ENCODE measurements at places on chromosomes 3 and 15. TPM values are rescaled to one million over a fixed set of nuclear protein-coding genes. Genes with fewer than 3 reads are reported as not detected.

GRCh38 chr3:177426106-177426877 lies 229.0 kb upstream of the TBL1XR1 start:
- no peak for DNase-seq

DNA sequence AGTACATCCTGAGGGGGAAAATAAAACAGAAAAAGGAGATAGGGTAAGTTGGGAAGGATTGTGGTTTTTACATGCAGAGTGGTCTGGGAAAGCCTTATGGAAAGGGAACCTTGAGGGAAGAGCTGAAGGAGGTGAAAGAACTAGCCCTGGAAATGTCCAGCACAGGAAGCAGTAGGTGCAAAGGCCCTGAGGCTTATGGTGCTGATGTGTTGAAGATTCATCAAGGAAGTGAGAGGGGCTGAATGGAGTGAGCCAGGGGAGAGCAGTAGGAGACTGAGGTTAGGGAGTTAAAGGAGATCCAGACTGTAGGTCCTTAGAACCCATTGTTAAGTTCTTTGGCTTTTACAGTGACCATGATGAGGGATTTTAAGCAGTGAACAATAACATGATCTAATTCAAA lies 33.0 kb downstream of the ATP1B3 start:
- no peak for DNase-seq

The DHFR2 gene
- total RNA-seq = 4.4 TPM

GRCh38 chr3:119628390-119628789 lies 30.7 kb downstream of the PLA1A start:
- no peak for DNase-seq

GRCh38 chr3:141337523-141337854 lies 30.8 kb upstream of the ZBTB38 start:
- no peak for DNase-seq

DNA sequence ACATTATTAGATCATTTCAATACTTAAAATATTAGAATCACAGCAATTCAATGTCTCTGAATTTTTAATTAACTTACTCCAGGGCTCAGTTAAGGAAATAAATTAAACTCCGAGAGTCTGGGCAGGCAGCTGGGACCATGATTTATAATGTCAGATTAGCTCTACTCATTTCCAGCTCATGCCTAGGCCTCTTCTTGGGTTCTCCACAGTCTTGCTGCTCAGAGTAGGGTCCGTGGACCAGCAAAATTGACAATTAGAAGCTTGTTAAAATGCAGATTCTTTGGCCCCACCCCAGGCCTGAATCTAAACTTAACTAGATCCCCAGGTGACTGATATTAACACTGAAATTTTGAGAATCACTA lies 28.2 kb downstream of the ADAMTS9 start:
- no peak for DNase-seq

DNA sequence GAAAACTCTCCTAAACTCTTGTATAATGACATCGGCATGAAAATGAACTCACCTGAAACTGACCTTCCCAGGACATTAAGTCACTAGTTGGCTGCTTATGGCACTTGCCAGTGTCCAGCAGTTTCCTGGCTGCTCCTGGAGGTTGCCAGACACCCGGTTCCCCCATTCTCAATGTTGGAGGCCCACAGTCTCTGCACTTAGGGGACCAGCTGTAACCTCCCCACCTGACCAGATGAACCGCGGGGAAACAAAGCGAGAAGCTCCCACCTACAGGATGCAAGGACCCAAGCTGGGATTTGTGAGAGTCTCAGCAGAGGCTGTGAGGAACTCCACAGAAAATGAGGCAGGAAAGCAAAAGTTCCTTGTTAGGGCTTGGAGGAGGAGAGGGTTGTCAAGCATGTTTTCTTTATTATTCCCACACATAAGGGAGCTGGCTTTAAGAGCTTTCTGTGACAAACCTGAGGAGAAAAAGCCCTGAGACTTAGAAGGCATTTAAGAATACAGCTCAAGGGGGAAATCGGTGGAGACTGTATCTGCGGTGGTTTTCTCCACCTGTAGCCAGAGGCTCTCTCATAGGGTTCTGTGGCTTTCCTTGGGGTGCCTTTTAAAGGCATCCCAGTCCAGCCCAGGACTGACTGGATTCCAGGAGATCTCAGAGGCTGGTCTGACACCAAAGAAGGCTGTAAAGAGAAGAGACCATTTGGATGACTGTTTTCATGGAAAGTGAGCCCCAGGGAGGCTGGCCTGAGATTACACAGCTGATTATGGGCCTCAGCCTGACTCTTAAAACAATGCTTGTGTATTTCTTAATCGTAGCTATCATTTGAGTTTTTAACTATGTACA lies 4.6 kb downstream of the TPM1 start:
- no peak for DNase-seq

DNA sequence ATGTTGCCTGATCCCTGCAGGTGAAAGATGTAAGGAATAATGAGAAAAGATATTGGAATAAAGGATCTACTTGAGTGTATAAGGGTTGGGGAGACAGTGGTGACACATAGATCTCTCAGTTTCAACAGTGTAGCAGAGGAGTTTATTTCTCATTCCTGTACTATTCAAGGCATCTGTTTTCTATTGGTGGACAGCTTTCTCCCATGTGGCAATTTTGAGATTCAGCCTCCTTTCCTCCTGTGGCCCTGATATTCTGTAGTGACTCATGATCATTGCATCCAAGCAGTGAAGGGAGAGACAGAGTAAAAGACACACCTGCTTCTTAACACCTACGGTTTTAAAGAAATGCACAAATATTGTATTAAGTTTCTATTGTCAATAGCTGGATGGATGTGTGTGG lies 327.6 kb downstream of the GRM7 start:
- DNase-seq = no peak

DNA sequence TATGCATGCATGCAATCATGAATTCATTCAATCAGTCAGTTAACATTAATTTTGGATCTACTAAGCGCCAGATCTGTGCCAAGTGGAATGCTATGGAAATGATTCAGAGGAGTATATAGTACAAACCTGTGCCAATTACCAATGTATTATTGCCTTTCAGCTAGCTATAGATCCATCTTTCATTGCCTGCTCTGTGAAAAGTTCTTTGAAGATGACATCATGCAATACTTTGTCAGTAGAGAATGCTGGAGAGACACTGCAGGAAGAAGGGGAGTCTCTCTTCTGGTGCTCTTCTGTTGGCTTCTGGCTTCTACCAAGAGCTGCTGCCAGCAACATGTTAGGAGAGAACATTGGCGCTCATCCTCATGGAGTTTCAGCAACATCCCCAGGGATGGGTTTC lies 81.0 kb upstream of the LMCD1 start:
- DNase-seq = no peak

DNA sequence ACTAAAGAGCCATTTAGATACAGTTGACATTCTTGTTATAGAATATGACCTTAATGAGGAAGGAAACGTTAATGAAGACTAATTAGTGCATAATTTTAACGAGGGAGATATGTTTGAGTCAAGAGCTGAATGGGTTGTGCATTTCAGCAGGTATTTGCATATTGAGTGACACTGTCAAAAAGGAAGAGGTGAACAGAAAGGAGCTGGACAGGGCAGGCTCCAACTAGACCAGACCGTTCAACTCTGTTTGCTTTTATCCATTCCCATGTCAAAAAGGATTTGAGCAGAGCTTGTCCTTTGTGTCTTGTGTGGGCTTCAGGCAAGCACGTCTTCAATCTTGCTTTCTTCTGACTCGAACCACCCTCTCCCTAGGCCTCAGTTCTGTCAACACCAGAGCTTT lies 40.7 kb downstream of the B3GALNT1 start:
- no peak for DNase-seq
